CD4-positive, CD25-positive, alpha-beta regulatory T cell (primary cell): ENCODE measurements at places on chromosomes 13 and 19. TPM values are rescaled to one million over a fixed set of nuclear protein-coding genes. Genes with fewer than 3 reads are reported as not detected.

DMKN gene
- total RNA-seq, result not detected

UBE2L5 gene
- not detected for total RNA-seq

KLK2 gene
- total RNA-seq, result not detected

CEACAM7 gene
- total RNA-seq, result not detected

BRME1 gene
- 1.7 TPM for total RNA-seq
